Islet precursor cell (in vitro differentiated cells): ENCODE measurements at places on chromosomes 12 and 14.

DNA sequence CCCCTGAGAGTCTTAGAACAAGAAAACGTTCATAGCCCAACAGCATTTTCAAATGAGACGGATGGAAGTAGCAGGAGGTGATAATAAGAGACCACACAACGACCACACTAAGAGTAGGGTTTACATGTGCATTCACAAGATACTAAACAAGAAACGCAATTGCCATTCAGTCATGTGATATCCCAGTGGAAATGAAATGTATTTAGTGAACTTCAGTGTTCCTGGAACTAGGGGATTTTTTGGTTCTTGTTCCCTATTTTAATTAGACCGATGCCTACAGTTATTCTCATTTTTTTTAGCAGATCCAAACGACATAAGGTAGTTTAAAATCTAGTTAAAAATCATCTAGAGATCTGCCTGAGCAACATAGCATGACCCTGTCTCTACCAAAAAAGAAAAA lies 150.0 kb downstream of the GPR65 start:
- no peak for DNase-seq

DNA sequence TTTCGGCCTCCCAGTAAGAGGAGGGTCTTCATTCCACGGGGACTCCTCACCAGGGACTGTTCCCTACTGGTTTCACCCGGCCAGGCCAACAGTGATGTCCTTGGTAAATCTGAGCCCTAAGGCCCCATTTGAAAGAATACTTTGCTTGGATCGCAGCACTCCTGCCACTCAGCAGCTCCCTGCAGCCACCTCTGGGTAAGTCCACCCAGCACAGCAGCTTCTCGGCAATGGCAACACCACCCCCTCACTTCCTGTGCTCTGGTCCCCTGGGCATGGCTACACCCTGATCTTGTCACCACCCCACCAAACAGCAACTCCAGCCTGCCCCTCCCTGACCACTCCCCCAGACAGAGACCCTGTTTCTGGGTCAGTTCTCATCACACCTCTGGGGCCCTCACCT lies 100.3 kb downstream of the SETD3 start:
- DNase-seq, result no peak

DNA sequence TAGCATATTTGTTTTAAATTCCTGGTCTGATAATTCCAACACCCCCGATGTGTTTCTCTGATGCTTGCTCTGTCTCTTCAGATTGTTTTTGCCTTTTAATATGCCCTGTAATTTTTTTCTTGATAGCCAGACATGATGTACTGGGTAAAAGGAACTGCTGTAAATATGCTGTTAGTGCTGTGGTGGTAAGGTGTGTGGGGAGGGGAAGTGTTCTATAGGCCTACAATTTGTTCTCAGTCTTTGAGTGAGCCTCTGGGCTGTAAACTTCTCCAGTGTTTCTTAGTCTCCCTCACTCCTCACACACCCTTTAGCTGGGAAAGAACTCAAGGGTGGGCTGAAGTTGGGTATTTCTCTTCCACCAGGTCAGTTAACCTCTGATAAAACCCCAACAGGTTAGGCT lies 147.0 kb upstream of the OR4E1 start:
- no peak for DNase-seq

DNA sequence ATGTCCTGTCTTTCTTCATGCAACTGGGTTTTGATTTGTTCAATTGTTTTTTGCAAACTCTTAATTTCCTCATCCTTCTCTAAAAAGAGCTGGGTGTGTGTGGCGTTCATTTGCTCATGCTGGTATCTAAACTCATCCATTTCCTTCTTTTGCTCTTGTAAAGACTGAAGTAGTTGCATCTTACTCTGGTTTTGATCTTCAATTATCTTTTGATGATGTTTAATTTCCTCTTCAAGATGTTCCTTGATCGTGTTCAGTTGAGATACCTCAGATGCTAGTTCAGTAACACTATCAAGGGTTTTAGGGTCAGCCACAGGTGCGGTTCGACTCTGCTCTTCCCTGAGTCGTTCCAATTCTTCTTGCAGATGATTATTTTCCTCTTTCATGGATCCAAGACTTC lies 34.8 kb downstream of the TRIP11 start:
- DNase-seq, result no peak

DNA sequence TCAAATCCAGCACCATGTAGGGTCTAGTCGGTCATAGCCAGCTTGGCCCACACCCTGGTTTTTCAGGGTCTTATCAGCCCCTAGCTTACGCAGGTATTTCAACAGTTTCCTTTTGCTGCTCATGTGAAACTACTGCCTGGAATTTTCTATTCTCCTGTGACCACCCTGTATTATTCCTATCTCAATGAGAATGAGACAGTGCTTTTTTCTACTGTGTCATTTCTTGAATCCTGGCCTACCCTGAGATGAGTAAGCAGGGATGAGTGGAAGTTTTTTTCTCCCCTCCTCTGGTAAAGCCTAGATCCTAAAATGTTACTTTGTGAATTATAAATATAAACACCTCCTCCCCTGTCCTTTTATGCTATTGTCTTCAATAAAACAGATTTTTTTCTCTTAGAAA lies 62.7 kb upstream of the ARID2 start:
- no peak for DNase-seq

- DNase-seq, result no peak
These were observed 597.8 kb downstream of the ETNK1 start for GRCh38 chr12:23222801-23223200.
